Lower leg skin (tissue), 4 donors: ENCODE measurements at places on chromosomes 2 and 18. TPM values are rescaled to one million over a fixed set of nuclear protein-coding genes. Genes with fewer than 3 reads are reported as not detected.

DNA sequence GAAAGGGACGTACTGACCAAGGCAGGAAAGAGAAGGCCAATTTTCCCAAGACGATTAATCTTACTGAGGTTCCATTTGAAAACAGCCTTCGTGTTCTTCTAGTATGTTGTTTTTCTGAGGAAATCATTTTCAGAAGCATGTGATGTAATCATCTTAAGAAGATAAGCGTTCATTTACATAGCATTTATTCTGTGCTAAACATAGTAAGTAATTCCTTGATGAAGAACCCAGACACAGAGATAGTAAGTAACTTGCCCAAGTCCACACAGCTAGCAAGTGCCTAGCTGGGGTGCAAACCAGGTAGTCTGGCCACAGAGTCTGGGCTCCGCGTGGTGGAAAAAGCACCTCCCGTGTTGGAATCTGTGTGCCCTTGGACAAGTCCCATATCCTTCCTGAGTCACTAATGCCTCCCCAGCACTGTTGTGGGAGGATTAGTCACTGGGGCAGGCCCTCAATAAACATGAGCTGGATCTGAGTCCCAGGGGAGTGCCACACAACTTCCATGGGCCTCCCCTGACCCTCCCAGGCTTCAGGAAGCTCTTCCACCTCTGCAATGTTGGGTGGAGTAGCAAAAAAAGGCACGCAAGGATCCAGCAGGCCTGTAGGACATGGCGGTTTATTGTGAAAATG, 26.9 kb upstream of the ASAP2 start:
- DNase-seq: peak; percentile 76

DNA sequence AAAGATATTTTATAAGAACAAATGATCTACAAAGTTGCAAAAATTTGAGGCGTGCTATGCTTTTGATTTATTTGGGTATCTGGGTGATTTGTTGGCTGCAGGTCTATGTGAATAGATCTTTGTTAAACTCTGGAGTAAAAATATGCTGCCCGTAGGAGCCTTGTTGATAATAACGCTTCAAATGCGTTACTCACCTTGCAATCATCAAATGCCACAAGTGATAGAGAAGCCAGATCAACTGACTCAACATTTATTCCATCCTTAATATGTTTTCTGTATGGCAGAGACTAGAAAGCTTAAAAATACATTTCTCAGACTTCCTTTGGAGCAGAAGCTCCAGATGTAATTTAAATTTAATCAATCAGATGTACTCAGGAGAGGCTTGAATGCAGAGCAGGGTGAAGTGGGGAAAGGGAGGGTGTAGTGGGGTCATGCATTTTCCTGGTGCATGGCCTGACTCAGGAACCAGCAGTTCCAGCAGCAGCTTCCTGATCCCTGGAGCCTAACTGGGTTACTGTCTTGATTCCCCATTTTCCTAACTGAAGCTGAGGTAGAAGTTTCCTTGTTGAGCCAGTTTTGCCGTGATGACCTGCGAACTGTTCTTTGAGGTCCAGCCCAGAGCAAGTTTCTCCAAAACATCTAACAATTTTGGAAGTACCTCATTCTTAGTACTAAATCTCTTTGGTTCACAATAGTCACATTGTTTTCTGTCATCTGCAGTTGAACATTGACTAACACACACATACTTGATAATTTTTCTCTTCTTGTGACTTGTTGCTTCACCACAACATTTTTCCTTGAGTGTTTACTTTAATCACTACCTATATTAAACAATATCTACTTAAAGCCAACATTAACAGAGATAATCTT, 284.7 kb upstream of the CWC22 start:
- DNase-seq: no peak

GRCh38 chr2:73307720-73308119, 14.4 kb upstream of the EGR4 start:
- DNase-seq: no peak

The ANKRD30B gene
- total RNA-seq: not detected

The WNT6 gene
- total RNA-seq: 5.2 TPM

GRCh38 chr18:61574665-61575064, 241.4 kb downstream of the CDH20 start:
- no peak for DNase-seq

GRCh38 chr18:53665701-53666100, 558.8 kb downstream of the MBD2 start:
- no peak for DNase-seq
